ENCODE measurements at places on chromosomes 5 and 9.

GRCh38 chr9:128225770-128226411 lies 22.7 kb downstream of the DNM1 start:
- no peak for DNase-seq

DNA sequence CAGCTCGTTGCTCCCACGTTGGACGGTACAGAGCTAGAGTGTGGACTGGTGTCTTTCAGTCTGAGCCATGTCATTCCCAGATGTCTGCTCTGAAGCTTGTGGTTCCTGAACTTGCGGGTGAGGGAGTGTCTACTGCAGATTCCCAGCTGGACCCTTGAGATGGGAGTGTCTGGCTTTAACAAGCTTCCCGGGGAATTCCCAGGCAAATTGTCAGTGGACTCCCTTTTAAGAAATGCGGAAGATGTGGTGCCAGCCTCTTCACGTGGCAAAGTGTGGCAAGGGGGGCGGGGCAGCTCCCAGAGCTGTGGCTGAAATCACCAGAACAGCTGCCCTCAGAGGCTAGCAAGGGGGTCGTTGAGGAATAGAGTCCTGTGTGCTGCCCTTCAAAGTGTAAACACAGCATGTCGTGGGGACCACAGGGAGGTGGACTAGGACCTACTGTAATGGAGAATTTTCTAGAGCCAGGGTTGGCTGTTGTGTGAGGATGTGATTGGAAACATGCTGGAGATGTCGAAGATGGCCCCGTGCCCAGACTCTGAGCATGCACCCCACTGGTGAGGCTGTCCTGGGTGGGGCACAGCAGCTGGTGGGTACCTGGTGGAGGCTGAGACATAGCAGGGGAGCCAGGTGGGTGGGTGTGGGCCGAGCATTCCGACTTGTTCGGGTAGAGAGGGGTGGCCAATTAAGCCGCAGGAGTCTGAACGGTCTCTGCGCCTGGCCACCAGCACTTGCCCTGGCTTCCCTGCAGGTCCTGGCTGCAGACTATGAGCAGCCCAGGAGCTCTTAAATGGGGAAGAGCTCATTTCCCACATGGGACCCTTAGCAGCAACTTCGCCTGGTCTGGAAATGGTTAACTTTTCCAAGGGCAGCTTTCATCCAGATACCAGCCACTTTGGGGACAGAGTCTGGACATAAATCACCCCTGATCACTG lies 37.4 kb downstream of the PRRX2 start:
- DNase-seq = peak; percentile 40

DNA sequence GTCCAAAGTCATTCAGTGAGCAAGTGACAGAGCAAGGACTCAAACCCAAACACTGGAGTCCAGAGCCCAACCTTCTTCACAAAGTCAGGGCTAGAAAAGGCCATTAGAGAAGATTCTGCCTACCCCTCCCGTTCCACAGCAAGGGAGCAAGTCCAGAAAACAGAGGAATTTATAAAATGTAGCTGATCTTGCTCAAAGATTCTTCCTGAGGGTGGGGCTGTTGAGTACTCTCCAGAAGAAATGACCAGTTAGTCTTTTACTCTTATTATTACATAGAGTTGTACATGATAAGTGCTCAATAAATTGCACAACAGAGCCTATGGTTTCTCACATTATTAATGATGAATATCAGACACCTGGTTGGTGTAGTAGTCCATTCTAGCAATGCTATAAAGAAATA lies 39.3 kb upstream of the HMHB1 start:
- DNase-seq = no peak

DNA sequence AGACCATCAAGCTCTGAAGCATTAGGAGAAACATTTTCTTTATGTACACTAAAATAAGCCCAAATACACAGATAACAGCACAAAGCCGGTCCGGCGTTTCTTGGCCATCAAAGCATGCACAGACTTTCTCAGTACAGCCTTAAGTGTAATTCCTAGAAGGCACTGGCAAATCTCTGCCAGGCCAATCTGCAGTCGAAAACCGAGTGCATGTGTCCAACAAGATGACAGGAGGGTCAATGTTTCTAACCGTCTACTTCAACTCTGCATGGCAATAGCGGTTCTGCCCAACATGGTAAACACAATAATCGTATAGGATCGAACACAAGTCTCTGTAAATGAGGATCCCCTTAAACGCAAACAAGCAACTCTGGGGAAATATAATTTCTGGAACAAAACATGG lies 1.1 kb downstream of the ARL15 start:
- DNase-seq = peak; percentile 11

GRCh38 chr5:93603078-93603792 lies 20.2 kb downstream of the NR2F1 start:
- no peak for DNase-seq

DNA sequence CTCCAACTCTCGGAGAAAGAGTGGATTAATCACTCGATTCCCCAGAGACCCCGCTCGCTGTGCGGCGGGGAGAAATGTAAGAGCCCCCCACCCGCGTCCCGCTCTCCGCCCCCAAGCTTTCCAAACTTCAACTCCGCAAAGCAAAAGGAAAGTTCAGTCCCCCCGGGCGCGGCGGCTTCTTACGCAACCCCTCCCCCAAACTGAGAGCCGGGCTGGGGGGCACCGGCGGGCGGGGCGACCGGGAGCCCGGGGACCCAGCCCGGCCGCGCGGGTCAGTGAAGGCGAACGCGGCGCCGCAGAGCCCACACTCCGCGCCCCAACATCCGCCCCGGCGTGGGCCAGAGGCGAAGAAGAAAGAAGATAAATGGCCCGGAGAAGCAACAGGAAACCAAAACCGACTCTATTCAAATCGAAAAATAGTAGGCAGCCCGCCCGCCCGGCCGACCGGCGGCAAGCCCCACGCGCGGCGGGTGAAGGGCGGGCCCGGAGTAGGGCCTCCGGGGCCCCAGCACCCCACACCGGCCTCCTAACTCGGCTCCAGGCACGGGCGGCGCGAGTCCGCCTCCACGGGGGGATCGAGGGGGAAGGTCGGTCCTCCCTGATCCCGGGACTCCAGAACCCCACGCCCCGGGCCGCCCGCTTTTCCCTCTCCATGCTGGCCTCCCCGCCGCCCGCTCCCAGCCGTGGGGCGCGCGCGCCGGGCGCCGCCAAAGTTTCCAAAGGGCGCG lies 720 bp downstream of the NOTCH1 start:
- DNase-seq = no peak

Data from HT1080 (cell line).